ENCODE measurements at places on chromosomes 11 and 22.

- DNase-seq, result no peak
Measured at GRCh38 chr11:31834237-31834636, 23.1 kb upstream of the PAX6 start.

DNA sequence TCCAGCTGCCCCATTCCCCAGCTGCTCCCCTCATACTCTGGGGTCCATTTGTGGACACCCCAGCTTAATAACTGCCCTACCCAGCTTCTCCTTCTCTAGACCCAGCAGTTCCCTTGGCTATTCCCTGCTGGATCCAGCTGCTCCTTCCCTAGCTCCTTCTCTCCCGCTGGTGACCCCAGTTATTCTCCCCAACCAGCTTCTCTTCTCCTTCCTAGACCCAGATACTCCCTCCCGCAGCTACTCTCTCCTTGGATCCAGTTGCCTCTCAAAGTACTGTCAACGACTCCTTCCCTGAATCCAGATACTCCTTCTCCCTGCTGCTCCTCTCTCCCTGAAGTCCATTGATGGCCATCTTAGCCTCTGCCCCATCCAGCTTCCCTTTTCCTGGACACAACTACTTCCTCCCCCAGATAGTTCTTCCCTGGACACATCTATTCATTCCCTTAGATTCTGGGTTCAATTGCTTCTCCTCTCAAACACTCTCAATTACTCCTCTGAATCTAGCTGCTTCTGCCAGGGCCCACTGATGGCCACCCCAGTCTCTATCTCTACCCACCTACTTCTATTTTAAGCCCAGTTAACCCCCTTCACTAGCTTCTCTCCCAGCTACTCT, 11.6 kb downstream of the SELENOM start:
- DNase-seq, result no peak

- peak; percentile 29 for DNase-seq
Measured at GRCh38 chr22:22787786-22788459, 99.7 kb upstream of the IGLL5 start.

DNA sequence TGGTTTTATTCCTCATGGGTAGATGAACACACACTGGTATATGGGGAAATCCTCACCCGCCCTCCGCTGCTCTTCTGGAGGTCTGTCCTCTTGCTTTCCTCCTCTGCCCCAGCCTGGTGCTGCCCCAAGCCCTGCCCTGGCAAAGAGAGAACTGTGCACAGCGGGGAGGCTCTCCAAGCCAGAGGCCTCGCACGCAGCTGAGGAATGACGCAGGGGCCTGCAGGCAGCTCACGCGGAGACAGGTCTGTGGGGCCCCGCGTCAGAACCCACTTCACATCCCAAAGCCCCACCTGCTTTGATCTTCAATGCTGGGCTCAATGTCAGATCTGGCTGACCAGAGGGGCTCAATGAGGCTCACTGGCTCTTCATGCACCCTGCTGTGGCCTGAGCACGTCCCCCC, 10.0 kb downstream of the GATD1 start:
- DNase-seq, result no peak

DNA sequence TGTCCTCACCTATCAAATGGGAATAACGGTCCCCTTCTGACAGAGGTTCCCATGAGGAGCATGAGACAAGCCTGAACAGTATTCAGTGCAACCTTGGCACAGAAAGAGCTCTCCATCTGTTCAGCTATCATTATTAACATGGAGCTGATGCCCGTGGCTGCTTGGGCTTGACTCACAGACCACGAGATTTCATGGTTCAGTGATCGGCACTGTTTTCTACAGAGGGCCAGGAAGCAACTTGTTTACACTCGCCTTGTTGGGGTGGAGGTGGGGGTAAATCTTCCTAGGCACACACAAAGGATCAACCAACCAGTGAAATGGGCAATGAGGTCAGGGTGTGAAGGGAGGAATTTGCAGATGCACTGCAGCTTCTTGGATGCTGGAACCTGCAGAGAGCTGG, 88.2 kb downstream of the CWC15 start:
- DNase-seq, result no peak

Measured in stimulated activated CD8-positive, alpha-beta memory T cell treated with anti-CD3 and anti-CD28 coated beads, Interleukin-4, amount 100 ng/mL, for 1 hour (primary cell).